NCI-H187 (cell line): ENCODE measurements at places on chromosomes 11 and 22.

- no peak for DNase-seq
These were observed 478.4 kb upstream of the B3GAT1 start for GRCh38 chr11:134890446-134890845.

GRCh38 chr11:2801711-2802388 lies 83.7 kb downstream of the CDKN1C start:
- no peak for DNase-seq

DNA sequence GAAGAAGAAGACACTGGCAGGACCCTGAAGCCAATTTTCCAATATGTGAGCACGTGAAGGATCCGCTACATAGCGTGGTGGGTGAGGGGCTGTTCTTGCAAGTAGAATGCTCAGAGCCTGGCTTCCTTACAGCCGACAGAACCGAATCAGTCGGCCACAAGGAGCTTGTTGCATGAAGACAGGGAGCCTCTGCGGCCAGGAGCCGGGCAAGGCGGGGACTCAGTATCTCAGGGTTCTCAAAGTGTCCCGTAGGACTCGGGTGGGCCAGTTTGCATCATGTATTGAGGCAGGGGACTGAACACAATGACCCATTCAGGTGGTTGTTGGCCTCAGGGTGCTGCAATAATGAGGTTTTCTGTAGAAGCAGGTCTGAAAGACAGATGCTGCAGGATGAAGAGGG lies 289.5 kb downstream of the NTM start:
- no peak for DNase-seq

- DNase-seq: no peak
These were observed 208.1 kb downstream of the MYO18B start for GRCh38 chr22:25950111-25950510.

DNA sequence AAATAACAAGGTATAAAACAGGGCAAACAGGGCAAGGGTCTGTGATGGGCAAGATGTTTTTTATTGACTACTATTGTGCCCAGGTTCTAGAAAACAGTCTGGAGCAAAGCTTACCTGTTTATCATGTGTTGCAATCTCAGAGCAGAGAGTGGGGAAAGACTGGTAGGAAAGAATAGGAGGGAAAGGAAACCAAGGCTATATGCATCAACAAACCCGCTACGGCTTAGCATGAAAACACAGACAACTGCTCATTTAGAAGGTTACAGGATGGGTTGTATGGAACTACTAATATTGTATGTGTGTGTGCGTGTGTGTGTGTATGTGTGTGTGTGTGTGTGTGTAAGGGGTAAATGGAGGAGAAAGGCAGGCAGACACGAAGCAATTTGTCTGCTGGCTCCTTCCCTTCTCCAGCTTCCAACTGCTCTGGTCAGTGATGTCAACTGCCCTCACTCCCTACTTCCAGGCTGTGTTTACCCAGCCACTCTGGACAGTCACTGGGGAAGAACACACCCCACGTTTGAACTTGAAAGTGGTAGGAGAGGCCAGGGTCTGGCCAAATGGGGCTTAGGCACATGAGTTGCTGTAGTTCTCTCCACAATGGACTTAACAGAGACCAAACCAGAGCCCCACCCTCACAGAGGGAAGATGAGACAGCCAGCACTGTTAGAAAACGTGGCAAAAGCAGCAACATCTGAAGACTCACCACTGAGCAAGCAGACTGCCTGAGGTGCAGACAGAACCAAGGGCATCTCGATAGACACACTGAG lies 47.0 kb downstream of the GAB2 start:
- no peak for DNase-seq

GRCh38 chr11:44309478-44310205 lies at the start of gene ALX4:
Gene ALX4 (minus strand): TSS chr11:44310139. CDS start chr11:44310062, 77 bp downstream.
- DNase-seq: no peak

GRCh38 chr22:17091851-17092250 lies 7.1 kb downstream of the IL17RA start:
- no peak for DNase-seq

GRCh38 chr11:85831050-85831449 lies 20.1 kb upstream of the SYTL2 start:
- DNase-seq: no peak
